ENCODE measurements at places on chromosomes 6 and 20. TPM values are rescaled to one million over a fixed set of nuclear protein-coding genes. Genes with fewer than 3 reads are reported as not detected.

The DEFB127 gene
- not detected for total RNA-seq

- H3K4me3 ChIP-seq = no peak overlapping the region
- DNase-seq = peak; percentile 69
Measured at GRCh38 chr20:50283922-50284810, 93.5 kb downstream of the CEBPB start.

- H3K27ac ChIP-seq = peak overlapping the region; percentile 3
- no peaks in the 10 kb centered on the region for H3K27me3 ChIP-seq
- peaks cover 6% of the 10 kb centered on the region for H3K4me1 ChIP-seq
- H3K36me3 ChIP-seq = no peaks in the 10 kb centered on the region
- DNase-seq = no peak
- no peak overlapping the region for H3K4me3 ChIP-seq
Measured at GRCh38 chr6:13427801-13428582, 59.4 kb downstream of the GFOD1 start.

The ASXL1 gene
- 102 TPM for total RNA-seq

The IL20RA gene
- total RNA-seq = 69.8 TPM

DNA sequence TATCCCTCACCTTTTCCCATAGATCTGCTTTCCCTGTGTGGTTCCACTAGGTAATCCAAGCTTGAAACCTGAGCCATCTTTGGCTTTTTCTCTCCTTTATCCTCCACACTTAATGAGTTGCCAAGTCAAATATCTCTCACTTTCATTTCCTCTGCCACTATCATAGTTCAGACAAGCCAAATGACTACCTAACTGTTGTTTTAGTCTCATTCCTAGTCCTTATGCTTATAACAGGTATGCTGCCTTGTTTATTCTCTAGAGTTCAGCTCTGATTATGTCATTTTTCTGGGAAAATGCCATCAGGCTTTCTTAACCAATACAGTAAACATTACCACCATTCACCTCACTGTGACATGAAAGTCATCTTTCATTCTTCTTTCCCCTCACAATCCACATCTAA, 6.5 kb downstream of the EFHC1 start:
- no peak overlapping the region for H3K4me3 ChIP-seq
- H3K4me1 ChIP-seq = no peaks in the 10 kb centered on the region
- H3K36me3 ChIP-seq = no peaks in the 10 kb centered on the region
- H3K27me3 ChIP-seq = no peaks in the 10 kb centered on the region

GRCh38 chr6:34709386-34709785, 12.8 kb upstream of the ILRUN start:
- no peaks in the 10 kb centered on the region for H3K4me1 ChIP-seq
- H3K36me3 ChIP-seq = no peaks in the 10 kb centered on the region
- no peaks in the 10 kb centered on the region for H3K27me3 ChIP-seq
- DNase-seq = no peak

- H3K4me1 ChIP-seq = no peaks in the 10 kb centered on the region
- H3K4me3 ChIP-seq = no peak overlapping the region
- no peaks in the 10 kb centered on the region for H3K36me3 ChIP-seq
- no peak for DNase-seq
Measured at GRCh38 chr6:115629415-115629814, 431.3 kb downstream of the FRK start.

DNA sequence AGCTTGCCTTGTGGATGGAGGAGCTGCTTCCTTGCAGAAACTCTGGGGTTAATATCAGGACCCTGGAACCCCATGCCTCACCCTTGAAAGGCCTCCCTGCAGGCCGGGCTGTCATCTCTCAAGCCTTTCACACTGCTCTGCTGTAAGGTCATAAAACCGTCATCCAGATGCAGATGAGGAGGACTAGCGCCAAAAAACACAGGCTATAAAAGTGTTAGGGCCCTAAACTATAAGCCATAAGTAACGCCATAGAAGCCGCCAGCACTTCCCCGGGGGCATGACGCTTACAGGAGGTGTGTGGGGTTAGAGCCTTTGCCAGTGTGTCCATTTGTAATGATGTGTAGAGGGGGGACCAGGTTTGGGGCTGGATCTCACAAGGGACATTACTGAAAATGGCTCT, 47.6 kb downstream of the CDH4 start:
- no peak for DNase-seq
- no peaks in the 10 kb centered on the region for H3K36me3 ChIP-seq
- H3K27ac ChIP-seq = no peak overlapping the region
- no peaks in the 10 kb centered on the region for H3K4me1 ChIP-seq

GRCh38 chr6:108746366-108746765, 101.9 kb upstream of the ARMC2 start:
- H3K36me3 ChIP-seq = no peaks in the 10 kb centered on the region
- H3K4me1 ChIP-seq = no peaks in the 10 kb centered on the region
- H3K4me3 ChIP-seq = no peak overlapping the region
- H3K27me3 ChIP-seq = no peaks in the 10 kb centered on the region
- H3K27ac ChIP-seq = no peak overlapping the region
- DNase-seq = no peak

The ZBTB46 gene
- total RNA-seq = 8.2 TPM

DNA sequence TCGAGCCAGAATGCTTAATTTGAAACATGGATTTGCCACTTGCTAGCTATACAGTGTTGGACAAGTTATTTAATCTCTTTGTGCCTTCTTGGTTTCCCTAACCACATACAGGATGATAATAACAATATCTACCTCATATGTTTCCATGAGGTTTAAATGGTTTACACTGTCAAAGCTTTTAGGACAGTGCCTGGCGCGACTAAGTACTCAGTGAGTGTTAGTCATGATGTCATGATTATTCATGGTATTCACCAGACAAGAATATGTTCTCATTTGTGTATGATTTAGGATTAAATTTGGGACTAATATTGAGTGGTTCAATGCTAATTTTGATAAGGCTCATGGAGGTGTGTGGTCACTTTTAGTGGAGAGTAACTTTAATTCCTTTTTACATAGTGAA, 167.4 kb downstream of the EYA4 start:
- H3K27ac ChIP-seq = no peak overlapping the region
- H3K4me1 ChIP-seq = no peaks in the 10 kb centered on the region
- no peaks in the 10 kb centered on the region for H3K36me3 ChIP-seq
- H3K4me3 ChIP-seq = no peak overlapping the region

DNA sequence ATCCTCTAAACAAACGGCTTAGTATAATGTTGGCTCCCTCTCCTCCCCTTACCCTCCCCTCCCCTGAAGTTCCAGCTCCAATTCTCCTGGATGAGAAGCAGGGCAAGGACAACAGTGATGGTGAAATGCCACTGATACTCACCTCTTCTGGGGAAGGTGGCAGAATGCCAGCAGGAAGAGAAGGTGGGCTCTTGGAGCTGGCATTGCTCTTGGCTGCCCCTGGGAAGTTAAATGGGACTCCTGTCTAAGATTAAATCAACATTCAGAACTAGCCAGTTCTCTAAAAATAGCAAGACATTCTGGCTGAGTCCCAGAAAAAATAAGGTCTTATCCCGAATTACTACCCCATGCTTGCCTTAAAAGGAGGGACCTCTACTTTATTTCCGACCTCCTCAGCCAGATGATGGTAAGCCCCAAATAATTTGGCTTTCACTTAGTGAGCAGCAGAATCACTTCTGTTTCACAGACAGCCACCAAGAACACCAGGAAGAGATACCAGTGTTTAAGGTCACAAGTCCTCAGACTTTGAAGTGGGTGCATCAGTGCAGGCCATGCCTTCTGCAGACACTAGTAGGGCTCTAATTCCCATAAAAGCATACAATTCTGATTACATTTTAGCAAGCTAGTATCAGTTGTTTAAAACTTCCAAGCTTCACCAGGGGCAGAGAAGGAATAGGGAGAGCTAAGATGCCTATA, 46.0 kb upstream of the IL17A start:
- no peaks in the 10 kb centered on the region for H3K27me3 ChIP-seq
- DNase-seq = no peak
- no peak overlapping the region for H3K4me3 ChIP-seq
- H3K4me1 ChIP-seq = no peaks in the 10 kb centered on the region
- no peaks in the 10 kb centered on the region for H3K36me3 ChIP-seq

The PNLDC1 gene
- total RNA-seq = not detected

The SPATA2 gene
- 1.8 TPM for total RNA-seq

The ESR1 gene
- total RNA-seq = 67.5 TPM

DNA sequence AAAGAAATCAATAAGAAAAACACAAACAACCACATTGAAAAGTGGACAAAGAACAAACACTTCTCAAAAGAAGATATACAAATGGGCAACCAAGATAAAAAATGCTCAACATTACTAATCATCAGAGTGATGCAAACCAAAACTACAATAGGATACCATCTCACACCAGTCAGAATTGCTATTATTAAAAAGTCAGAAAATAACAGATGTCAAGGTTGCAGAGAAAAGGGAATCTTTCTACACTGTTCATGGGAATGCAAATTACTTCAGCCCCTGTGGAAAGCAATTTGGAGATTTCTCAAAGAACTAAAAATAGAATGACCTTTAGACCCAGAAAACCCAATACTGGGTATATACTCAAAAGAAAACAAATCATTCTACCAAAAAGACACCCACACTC, 29.8 kb downstream of the KIF6 start:
- no peaks in the 10 kb centered on the region for H3K4me1 ChIP-seq
- H3K27me3 ChIP-seq = no peaks in the 10 kb centered on the region
- H3K4me3 ChIP-seq = no peak overlapping the region
- no peak for DNase-seq

The SLC16A10 gene
- 1.8 TPM for total RNA-seq

DNA sequence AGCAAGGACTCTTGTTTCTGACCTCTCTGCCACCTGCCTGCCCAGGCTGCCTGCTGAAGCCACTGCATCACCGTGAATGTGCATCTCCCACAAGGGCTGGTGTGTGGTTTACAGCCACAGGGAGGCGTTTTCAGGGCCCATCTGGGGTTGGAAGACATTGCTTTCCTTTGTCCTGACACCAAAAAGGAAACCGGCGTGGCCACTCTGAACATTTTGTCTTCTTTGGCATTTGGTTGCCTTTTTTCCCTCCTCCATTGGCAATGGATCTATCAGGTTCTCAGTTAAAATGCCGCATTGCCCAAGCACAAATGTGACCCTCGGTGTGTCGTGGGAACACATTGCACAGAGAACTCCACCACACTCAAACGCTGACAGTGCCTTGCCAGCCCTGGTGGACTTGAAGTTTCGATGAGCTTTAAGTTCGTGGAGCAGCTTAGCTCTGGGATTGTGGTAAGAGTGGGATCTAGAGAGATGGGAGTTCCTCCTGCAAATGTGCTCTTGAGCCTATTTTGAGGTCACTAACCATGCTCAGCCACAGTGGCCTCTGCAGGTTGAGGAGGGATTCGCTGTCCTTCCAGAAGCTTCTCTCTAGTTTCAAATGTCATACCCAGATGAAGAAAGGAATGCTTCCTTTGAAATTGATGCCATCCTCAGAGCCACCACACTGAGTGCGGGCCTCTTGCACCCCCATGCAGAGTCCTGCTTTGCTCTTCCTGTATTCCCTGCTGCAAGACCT, 14.8 kb upstream of the PCK1 start:
- no peak for DNase-seq
- no peaks in the 10 kb centered on the region for H3K4me1 ChIP-seq
- H3K4me3 ChIP-seq = no peak overlapping the region
- no peaks in the 10 kb centered on the region for H3K36me3 ChIP-seq
- H3K27me3 ChIP-seq = no peaks in the 10 kb centered on the region

The ARMC2 gene
- 7.9 TPM for total RNA-seq

GRCh38 chr20:38108986-38109541, 56.0 kb downstream of the TGM2 start:
- H3K36me3 ChIP-seq = no peaks in the 10 kb centered on the region
- DNase-seq = no peak
- H3K4me3 ChIP-seq = no peak overlapping the region

DNA sequence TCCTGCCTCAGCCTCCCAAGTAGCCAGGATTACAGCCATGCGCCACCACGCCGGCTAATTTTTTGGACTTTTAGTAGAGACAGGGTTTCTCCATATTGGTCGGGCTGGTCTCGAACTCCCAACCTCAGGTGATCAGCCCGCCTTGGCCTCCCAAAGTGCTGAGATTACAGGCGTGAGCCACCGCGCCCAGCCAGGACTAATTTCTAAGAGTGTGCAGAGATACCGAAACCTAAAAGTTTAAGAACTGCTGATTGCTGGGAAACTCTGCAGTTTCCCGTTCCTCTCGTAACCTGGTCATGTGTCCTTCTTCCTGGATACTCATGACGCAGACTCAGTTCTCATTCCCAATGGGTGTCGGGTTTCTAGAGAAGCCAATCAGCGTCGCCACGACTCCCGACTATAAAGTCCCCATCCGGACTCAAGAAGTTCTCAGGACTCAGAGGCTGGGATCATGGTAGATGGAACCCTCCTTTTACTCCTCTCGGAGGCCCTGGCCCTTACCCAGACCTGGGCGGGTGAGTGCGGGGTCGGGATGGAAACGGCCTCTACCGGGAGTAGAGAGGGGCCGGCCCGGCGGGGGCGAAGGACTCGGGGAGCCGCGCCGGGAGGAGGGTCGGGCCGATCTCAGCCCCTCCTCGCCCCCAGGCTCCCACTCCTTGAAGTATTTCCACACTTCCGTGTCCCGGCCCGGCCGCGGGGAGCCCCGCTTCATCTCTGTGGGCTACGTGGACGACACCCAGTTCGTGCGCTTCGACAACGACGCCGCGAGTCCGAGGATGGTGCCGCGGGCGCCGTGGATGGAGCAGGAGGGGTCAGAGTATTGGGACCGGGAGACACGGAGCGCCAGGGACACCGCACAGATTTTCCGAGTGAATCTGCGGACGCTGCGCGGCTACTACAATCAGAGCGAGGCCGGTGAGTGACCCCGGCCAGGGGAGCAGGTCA, at the start of gene HLA-E:
Gene HLA-E, plus strand, starts transcription at position 429 of the 945 bp plus-strand sequence. Its CDS starts 23 bp downstream, at position 452.
- H3K4me1 ChIP-seq = peaks cover 11% of the 10 kb centered on the region
- H3K27me3 ChIP-seq = no peaks in the 10 kb centered on the region
- H3K4me3 ChIP-seq = peak within 1 kb of the TSS; percentile 94
- H3K27ac ChIP-seq = peak within 1 kb of the TSS; percentile 98

DNA sequence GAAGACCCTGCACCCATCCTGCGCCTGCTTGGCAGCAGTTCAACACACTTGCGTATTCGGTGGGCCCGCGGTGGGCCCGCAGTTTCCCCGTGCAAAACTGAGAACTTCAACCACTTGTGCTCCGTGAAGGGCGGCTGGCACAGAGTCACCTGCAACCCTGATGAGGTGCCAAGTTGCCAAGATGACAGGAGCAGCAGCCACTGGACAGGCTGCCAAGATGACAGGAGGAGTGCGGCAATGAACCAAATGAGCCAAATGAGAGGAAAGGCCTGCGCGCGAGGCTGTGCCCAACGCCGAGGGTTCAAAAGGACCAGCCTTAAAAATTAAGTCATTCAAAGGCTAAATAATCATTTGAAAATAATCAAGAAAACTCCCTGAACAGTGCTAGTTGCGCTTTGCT, 20.1 kb downstream of the DIDO1 start:
- no peak for DNase-seq
- peaks cover 30% of the 10 kb centered on the region for H3K36me3 ChIP-seq
- no peaks in the 10 kb centered on the region for H3K4me1 ChIP-seq
- no peak overlapping the region for H3K4me3 ChIP-seq
- H3K27me3 ChIP-seq = no peaks in the 10 kb centered on the region

The TP53TG5 gene
- total RNA-seq = not detected

GRCh38 chr6:119256978-119257462, 92.5 kb downstream of the MAN1A1 start:
- H3K27ac ChIP-seq = no peak overlapping the region
- DNase-seq = no peak
- no peaks in the 10 kb centered on the region for H3K27me3 ChIP-seq
- H3K4me3 ChIP-seq = no peak overlapping the region
- H3K36me3 ChIP-seq = no peaks in the 10 kb centered on the region

The DLK2 gene
- 3.6 TPM for total RNA-seq

GRCh38 chr6:84309336-84309735, 81.9 kb upstream of the CEP162 start:
- no peaks in the 10 kb centered on the region for H3K27me3 ChIP-seq
- no peak overlapping the region for H3K4me3 ChIP-seq
- H3K36me3 ChIP-seq = no peaks in the 10 kb centered on the region

The BTNL2 gene
- not detected for total RNA-seq
